T follicular helper cell (primary cell): ENCODE measurements at places on chromosomes 5 and 9.

GRCh38 chr5:107199756-107200155 is 471.0 kb downstream of the EFNA5 start:
- no peak for DNase-seq

GRCh38 chr9:86668488-86668887 is 278.8 kb downstream of the GAS1 start:
- no peak for DNase-seq

GRCh38 chr5:135191084-135191826 is 157.2 kb upstream of the PITX1 start:
- peak; percentile 42 for DNase-seq

- DNase-seq, result no peak
Measured at GRCh38 chr9:19469271-19469670, 60.5 kb downstream of the ACER2 start.

- DNase-seq, result no peak
Measured at GRCh38 chr5:90843443-90843842, 284.8 kb downstream of the ADGRV1 start.
